ENCODE measurements at places on chromosomes 3 and 15.

DNA sequence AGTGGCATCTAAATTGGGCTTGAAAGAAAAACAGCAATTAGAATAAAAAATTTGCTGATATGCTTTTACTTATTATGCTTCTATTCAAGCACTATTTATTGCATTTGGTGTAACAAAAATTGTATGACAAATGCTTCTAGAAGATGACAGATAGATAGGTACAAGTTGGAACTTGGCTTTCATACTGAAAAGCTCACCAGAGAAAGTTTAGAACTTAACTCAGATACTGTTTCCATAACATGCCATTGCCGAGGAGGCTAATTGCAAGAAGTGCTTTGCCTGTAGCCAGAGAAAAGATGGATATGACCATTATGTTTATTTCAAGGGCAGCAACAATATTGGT, 123.8 kb downstream of the NFKBIZ start:
- DNase-seq = no peak

DNA sequence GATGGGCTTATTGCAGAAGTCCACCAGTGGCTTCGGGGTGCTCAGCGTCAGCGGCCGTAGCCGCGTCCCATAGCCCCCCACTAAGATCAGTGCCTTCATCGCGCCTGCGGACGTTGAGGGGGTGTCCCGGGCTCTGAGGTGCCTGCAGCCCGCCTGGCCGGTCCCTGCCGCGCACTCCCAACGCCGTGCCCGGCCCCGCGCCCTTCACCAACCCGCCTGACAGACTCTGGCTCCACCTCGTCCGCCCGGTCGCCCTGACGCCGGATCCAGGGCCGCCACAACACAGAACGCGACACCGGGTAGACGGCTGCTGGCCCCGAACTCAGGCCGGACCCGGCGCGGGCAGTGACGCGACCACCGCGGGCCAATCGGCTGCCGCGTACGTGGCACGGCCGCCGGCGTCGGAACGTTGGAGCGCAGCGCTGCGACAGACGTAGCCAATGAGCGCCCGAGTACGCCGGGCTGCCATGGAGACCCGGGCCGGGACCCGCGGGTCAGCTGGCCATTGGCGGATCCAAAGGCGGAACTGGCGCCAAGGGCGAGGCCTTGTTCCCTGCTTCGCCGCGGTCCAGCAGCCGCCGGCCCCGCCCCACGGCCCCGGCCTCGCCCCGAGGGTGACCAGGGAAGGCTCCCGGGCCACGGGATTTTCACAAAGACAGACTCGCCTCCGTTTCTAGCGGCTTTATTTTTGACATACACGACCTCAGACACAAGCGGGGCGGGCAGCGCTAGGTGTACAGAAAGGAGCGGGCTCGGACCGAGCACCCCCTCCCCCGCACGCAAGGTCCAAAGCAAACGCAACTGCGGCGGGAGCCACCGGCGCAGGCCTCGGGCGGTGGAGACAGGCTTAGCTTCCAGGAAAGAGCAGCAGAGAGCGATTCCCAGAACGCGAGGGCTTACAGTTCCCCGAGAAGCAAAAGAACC, at the start of gene GMPPB:
Gene GMPPB, minus strand, starts transcription at position 324 of the 924 bp plus-strand sequence. Its CDS starts 225 bp downstream, at position 99.
- peak; percentile 97 for DNase-seq

DNA sequence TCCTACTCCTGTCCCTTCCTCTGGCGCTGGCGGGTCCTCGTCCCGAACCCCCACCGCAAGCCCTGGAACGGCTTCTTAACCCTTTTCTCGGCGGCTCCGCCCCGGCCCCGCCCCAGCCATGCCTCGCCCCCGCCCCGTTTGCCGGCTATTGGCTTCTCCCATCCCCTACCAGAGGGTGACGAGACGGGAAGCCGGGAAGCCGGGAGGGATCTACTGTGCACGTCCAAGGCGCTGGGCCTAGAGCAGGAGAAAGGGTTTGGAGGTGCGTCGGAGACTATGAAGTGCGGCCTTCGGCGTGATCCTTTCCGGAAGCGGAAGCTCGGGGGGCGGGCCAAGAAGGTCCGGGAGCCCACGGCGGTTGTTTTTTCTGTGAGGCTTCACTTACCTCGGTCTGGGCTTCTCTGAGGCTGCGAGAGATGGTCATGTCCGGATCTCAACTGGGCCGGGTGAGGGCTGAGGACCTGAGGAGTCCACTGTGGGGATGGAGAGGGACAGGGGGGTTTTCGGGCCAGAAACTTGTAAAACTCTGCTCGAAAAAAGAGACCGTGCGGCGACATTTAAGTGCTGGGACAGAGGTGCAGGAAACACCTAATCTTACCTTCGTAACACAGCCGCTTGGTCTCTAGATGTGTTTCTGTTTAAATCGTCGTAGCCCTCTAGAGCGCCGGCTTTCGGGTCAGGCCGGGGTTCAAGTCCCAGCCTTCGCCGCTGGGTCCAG, 21.4 kb downstream of the ROPN1B start:
- DNase-seq = peak; percentile 88

GRCh38 chr15:31774045-31774444, 256.3 kb upstream of the CHRNA7 start:
- no peak for DNase-seq

DNA sequence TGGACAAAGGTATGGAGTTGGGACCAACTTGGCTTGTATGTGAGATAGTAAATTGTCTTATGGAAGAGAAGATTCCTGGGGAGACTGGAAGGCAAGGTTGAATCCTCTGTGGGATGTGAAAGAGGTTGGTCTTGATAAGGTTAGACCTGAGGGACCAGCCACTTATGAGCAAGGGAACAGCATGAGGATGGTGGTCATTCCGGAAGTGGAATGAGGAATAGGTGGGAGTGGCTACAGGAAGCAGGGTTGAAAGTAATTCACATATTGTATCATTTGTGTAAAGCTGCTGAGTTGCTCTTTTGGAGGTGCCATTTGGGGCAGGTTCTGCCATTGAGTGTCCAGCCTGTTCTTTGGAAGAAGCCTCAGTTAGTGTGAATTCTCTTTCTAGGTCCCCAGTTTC, 13.2 kb downstream of the USP13 start:
- no peak for DNase-seq

DNA sequence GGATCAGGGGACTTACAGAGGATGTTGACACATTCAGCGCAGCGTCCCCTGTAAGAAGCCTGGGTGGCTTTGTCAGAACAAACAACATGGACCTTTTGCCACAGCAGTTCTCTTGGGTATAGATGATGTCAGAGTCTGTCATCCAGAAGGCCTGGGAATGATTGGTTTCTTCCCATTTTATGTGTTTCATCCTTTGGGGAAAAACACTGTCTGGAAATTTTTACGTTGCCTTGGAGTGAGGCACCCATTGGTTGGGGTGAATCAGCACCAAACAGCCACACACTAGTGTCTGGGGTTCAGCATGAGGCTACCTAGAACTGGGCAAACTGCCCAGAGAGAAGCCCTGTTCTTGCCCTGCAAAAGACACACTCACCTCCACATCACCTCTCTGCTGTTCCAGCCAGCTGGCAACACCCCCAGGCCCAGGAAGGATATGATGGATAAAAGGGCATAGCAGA, 123.0 kb downstream of the FAM43A start:
- DNase-seq = no peak

GRCh38 chr3:45261333-45262110, 35.4 kb upstream of the TMEM158 start:
- no peak for DNase-seq

- DNase-seq = no peak
Observed at GRCh38 chr3:182276512-182276911, 516.8 kb upstream of the ATP11B start.

All from stimulated activated CD4-positive, alpha-beta T cell treated with anti-CD3 and anti-CD28 coated beads, Interleukin-15, amount 100 ng/mL, for 24 hours (primary cell).